Stimulated activated CD8-positive, alpha-beta memory T cell treated with anti-CD3 and anti-CD28 coated beads, Interleukin-15, amount 100 ng/mL, for 4 hours (primary cell): ENCODE measurements at places on chromosomes 5 and 9.

DNA sequence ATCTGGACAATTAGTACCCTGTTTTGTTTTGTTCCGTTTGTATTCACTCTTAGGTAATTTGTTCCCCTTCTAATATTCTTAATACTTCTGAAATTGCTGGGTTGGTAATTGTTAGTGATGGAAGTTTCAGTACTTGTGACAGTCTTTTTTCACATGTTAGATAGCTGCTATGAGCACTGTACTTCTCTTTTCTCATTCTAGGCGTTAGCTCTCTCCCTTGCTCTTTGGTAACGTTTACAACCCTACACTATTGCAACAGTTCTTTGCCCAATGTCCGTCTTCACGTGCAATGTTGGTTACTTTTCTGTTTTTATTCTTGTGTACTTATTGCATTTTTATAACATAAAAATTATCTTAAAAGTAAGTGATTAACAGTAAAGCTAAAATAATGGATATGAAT, 1509.0 kb downstream of the MAT2B start:
- no peak for DNase-seq

DNA sequence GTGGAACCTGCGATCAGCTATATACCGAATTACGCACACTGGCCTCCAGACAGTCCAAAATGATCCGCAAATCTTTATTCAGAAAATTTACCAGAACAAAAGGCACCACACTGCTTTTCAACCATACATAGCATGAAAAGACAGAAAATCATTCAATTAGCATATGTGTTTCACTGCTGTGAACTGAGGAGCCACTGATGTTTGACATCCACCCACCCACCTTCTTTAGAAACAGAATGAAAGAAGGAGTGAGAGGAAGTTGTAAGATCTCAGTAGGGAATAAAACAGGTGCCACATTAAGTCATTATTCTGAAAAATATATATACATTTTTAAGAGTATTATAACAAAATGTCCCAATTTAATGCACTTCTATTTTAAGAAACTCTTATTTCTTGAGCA, 156.8 kb downstream of the NFIB start:
- DNase-seq = no peak

DNA sequence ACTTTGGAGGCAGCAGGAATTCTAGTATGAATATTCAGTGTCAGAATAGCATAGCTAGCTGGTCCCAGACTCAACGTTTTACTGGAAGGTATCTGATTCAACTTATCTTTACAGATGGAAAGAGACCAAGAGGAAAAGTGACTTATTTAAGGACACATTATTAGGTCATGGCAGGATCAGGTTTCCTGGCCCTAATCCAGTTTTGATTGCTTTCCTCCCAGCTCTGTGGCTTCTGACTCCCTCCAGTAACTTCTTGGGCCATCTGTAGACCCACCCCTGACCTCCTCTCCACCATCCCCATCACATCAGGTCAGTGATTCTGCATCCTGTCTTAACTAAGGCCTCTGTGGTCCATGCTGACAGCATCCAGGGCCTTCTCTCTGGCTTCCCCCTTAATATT, 38.4 kb downstream of the SH3TC2 start:
- DNase-seq = no peak

DNA sequence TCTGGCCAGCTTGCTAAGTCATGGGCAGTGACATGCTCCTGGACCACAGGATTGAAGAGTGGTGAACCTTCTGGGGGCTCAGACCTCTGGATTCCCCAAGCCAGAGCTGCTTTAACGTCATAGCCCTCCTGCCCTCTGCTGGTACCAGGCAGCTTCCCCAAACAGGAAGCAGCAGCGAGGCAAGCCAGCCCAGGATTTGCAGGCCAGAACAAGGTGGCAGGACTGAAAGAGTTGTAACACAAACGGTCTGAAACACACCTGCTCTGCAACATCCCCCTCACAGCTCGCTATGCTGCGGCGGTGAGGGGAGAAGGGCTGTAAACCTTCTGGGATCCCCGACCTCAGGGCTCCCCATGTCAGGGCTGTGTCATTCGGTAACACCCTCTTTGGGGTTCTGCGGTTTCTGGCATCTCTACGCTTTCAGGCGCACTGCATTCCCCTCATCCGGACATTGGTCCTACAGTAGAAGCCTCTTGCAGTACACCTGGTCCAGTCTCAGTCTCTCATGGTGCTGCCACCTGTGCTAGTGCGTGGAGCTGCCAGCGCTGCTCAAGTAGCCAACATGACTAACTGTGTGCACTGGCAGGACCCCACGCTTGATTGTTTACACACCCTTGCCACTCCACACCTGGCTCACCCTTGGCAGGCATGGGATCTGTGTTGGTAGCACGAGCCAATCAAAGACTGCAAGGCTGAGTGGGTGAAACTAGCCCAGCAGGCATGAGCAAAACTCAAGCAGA, 893.3 kb downstream of the PTPRD start:
- no peak for DNase-seq

DNA sequence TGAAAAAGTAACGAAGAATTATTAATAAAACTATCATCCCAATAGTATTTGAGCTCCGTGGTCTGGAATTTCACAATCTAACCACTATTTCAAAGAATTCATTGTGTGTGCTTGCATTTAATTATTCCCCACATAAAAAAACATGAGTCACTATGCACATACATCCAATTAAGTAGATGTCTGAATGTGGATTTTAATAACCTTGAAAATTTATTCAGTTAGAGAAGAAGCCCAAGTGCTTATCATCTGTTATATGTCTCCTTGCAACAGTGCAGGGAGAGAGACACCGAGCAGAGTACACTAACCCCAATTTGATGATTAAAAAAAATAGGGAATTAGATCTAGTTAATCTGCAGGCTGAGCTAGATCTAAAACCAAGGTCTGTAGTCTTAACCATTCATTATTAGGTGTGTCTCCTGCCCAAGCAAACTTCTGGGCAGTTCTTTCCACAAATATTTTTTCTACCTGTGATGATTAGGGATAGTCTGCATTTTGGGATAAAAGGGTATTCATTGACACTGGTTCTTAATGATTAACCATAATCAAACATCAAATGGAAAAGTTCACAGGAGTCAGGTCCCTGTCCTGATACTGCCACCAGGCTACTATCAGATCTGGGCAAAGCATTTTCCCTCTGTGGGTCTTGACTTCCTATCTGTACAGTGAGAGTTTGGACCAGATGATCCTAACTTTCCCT, 164.2 kb downstream of the GRIA1 start:
- DNase-seq = no peak

DNA sequence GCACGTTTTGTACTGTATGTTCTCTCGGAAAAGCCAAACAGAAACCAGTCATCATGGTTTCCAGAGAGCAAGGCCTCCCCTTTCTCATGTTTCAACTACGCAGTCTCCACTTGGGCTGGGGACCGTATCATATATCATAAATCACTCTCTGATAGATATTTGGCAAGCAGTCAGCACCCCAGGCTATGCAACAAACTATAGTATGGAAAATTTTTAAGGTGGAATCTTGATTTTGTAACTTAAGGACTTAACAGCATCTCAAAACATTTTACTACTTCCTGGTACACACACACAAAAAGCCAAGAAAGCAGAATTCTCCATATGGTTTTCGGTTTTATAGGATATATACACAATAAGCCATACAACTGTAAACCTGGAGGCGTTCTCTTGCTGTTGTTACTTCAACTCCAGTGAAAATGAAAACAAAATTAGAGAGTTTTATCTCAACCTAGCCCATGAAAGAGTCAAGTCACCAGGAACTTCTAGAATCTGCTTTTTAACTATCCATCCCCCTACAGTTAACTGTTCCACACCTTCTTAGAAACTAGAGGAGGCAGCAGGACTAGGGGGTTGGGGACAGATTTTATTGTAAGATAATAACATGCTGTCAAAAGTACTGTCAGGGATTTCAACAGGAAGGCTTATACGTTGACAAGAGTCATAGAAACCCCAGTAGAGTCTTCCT, 283.4 kb downstream of the NFIB start:
- no peak for DNase-seq
